ENCODE measurements at places on chromosomes 12 and 14. TPM values are rescaled to one million over a fixed set of nuclear protein-coding genes. Genes with fewer than 3 reads are reported as not detected.

Gene DNAAF2
- total RNA-seq: 7.5 TPM

Gene CCDC91
- total RNA-seq: 21.7 TPM

Gene KRT78
- total RNA-seq: 115 TPM

Gene TMPRSS12
- total RNA-seq: not detected

Gene MYBPC1
- 5.1 TPM for total RNA-seq

Gene SYCP3
- 0.24 TPM for total RNA-seq

Gene SIX6
- not detected for total RNA-seq

Gene KRT5
- total RNA-seq: 3,026 TPM

Gene BCL2L14
- total RNA-seq: not detected

GRCh38 chr12:30988086-30988485 is 61.5 kb downstream of the TSPAN11 start:
- no peak for DNase-seq

GRCh38 chr14:95138876-95139275 is 18.5 kb downstream of the DICER1 start:
- no peak for DNase-seq

DNA sequence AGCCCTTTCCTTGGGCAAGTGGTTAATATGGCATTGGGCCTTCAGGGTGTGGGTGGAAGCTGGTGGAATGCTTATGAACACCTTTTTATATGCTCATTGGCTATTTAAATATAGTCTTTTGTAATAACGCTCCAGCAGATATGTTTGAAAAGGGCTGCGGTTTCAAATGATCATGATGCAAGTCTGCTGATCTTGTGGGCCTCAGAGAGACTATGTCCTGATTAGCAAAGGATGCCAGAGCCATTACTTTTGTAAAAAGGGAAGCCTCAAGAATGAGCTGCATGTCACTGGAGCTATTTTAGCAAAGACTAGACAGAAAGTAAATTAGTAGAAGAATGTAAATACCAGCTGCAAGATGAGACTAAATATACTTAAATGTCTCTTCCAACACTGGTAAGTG is 200.5 kb downstream of the GXYLT1 start:
- no peak for DNase-seq

DNA sequence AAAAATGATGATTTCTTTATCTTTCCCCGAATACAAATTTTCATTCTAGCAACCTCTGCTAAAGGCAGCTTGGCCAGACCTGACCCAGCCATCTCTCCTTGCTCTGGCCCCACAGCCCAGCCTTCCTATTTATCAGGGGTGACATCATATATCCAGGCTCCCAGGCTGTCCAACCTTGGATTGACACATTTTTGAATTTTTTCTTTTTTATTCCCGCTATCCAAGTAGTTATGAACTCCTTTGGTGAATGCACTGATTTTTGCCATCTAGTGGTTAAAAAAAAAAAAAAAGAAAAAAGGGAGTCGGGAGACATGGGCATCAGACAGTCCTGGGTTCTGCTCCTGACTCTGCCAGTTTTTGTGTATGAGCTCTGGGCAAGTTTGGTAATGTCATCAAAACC is 120.5 kb downstream of the PTPN11 start:
- DNase-seq: no peak

DNA sequence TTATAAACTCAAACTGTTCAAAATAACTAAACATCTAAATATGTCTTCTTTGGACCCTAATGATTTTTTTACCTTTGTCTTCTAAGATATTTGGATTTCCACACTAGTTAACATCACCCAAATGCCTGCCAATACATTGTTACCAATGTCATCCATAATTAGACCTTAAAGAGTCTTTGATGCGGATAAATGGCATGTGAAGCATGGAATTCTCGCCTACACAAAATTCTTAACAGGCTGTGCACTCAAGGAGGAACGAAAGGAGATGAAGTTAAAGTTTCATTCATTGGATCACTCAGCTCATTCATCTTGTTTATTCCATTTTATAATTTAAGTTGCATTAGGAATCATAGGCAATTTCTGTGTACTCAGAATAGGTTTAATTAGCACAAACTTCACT is 219.7 kb downstream of the ACSS3 start:
- DNase-seq: no peak

DNA sequence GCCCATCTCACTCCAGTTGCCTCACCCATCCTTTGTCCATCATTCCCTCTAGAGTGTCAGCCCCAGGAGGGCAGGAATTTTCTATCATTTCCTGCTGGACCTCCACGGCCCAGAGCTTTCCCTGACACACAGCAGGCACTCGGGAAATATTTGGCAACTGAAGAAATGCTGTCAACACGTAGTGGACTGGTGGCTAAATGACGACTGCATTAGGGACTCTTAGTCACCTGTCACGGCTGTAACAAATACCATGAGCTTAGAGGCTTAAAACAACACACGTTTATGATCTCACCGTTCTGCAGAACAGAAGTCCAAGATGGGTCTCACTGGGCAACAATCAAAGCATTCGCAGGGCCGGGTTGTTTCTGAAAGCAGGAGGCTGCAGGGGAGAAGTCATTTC is 91.3 kb downstream of the PHETA1 start:
- DNase-seq: no peak

GRCh38 chr14:73252491-73253322 is 15.4 kb downstream of the PAPLN start:
- DNase-seq: no peak

- no peak for DNase-seq
Observed at GRCh38 chr14:30264161-30264560, 294.8 kb upstream of the G2E3 start.

DNA sequence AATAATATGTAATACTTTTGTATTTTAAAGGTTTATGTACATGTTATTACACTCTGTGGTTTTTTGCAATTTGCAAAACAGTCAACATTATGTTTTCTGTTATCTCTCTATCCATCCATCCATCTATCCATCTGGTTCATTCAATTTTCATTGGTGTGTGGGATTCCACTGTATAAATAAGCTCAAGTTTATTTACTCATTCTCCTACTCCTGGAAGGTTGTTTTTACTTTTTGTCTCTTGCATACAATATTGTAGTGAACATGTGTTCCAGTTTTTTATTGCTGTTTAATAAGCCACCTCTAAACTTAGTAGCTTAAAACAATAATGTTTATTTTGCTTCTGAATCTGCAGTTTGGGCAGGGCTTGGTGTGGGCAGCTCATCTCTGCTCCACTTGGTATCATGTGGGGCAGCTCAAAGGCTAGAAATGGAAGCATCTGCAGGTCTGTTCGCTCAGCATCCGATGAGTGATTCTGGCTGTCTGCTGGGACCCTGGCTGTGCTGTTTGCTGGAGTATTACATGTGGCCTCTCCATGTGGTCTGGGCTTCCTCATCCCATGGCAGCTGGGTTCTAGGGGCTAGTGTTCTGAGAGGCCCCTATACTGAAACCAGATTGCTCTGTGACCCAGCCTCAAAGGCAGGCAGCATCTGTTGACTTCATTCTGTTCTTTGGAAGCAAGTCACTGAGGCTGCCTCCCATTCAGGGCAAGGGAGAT is 98.8 kb downstream of the SLC25A47 start:
- DNase-seq: no peak

- DNase-seq: no peak
Observed at GRCh38 chr14:92039063-92039718, 668 bp downstream of the TRIP11 start.

DNA sequence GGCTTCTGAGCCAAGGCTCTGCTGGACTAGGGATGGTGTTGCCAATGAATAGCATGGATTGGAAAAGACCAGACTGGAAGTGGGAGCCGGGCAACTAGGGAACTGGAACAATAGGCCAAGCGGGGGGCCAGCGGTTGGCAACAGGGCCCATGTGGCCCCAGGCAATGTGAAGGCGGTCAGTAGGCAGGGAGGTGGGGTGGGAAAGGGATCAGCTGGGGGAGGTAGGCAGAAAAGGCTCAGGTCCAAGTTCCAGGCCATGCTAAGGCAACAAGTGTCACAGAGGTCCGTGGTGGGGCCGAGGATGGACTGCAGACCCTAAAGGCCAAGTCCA is 14.9 kb upstream of the MLXIP start:
- DNase-seq: no peak

DNA sequence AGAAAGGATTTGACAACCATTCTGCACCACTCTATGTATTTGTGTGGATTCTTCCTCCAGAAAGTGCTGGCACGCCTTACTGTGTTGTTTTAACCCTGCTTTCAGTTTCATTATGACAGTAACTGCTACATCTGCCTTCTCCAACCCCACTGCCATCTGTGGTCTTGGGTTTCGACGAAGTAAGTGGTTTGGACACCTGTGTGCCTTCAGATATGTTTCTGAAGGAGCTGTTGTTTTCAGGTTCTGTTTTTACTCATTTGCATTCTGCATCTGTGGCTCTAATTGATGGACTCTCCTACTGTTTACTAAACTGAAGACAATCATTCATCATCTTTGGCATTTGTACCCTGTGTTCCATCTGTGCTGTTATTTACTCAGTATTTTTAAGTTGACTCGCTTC is 4.1 kb downstream of the TSHR start:
- DNase-seq: no peak

DNA sequence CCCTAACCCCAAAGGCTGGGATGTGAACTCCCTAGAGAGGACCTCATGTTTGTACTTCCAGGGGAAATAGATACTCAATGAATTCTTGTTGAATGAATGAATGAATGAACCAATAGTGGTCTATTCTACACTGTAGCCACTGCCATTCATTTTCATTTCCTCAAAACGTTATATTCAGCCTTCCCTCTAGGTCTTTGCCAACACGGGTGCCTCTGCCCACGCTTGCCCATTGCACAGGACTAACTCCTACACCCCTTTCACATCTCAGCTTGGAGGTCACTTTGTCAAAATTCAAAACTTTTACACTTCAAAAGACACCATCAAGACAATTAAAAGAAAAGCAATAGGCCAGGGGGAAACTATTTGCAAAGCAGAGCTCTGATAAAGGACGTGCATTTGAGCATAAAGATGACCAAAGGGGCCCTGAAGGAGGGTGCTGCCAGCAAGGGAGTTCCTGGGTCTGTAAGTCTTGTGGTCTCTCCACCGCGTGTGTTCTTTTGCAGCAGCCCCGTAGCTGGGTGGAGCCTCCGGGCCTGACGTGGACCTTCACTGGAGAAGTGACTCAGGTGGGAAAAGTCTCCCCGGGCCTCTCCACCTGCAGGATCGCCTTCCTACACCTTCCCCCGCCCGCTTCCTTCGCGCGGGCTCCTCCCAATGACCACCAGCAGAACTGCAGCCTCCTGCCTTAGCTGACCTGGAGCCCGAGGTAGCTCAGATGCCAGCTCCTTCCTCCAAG is 31.5 kb downstream of the TMEM63C start:
- DNase-seq: no peak

DNA sequence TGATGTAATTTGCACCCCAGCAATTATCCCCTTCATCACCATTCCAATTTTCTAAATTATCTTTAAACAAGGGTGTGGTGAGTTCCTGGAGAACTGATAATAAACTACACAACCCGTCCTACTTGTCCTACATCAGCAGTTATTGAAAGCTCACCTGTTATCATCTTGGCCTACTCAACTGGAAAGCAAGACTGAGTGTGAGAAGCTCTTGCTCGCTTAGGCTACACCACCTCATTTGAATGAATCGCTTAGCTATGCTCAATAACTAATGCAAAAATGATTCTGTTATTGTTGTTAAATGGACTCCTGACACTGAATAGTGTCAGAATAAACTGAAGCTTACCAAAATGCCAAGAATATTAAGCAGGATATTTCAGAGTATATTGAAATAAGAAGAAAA is 115.4 kb upstream of the BTG1 start:
- no peak for DNase-seq

- no peak for DNase-seq
Observed at GRCh38 chr14:20848955-20849570, 42.1 kb upstream of the RNASE3 start.

DNA sequence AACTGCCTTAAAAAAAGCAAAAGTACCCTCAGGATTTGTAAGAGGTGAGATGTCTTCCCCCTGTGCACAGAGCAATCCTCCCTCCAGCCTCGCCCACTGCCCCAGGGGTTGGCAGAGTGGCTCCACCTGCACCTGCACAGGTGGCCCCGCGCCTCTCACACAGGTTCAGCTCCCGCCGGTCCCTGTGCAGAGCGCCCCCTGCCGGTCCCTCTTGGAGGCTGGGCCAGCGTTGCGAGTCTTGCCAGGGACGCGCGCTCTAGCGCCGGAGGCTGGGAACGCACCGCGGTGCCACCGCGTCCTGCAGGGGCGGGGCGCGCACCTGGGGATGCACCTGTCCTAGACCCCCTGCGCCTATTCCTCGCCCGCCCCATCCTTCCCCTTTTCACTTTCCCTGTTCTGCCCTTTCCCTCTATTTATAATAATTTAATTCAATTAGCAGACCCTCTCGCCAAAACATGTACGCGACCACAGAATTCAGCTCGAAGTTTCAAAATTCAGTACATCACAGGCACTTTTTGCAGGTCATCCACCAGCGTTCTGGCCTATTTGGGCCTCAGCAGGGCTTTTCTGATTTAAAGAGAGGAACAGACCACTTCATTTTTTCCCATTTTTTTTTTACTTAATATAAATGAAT is 618.6 kb downstream of the AACS start:
- no peak for DNase-seq

GRCh38 chr14:65791191-65791981 is 378.9 kb downstream of the FUT8 start:
- no peak for DNase-seq

DNA sequence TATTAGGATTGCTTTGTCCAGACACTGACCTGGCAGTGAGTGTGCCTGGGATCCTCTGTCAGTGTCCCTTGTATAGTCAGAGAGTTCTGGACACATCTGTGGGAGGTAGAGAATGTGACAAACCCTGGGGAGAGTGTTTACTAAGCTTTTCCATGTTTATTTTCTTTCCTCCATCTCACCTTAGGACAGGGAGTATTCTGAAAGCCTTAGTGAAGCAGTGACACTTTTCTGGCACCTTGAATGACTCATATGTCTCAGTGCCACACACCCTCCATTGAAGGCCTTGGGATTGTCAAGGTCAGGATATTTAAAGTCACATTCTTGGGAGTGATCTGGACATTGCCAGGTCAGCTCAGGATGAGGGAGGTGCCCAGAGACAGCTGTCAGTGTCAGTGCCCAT is 34.9 kb upstream of the CTDSP2 start:
- peak; percentile 31 for DNase-seq

- DNase-seq: no peak
Observed at GRCh38 chr12:673849-674248, 10.6 kb upstream of the NINJ2 start.

DNA sequence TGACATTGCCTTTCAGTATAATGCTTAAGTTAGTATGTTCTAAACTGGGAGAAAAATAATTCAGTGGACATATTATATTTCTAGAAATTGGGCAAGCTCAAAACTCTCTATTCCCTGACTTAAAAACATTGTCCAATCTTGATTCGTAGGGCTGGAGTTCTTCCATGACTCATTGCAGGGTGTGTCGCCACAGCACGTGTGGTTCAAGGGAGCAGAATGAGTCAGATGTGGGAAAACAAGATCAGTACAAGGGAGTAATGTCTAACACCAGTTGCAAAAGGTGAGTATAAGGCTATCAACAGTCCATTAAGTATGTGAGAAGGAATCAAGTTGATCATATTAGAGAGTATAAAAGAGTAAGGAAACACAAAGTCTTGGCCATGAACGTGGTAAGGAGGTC is 887.0 kb downstream of the TMTC2 start:
- DNase-seq: no peak

DNA sequence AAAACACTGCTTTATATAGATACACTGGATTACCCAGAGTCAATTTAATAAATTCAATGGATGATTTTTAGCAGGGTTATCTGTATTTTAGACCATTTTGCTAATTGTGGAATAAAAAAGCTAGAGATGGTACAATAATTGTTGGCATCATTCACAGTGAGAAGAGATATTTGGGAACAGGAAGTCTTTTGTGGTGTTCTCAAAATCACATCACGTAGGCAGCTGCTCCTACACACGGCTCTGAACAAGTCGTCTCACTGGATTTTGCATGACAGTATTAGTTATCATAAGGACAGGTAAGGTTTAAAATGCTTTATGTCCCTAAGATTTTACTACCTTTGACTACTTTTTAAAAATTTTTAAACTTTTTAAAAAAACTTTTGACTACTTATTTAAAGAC is 52.0 kb downstream of the PAPLN start:
- no peak for DNase-seq
